T-helper 17 cell (primary cell): ENCODE measurements at places on chromosomes 12 and 14. TPM values are rescaled to one million over a fixed set of nuclear protein-coding genes. Genes with fewer than 3 reads are reported as not detected.

The EML1 gene
- total RNA-seq = not detected

The NFATC4 gene
- total RNA-seq = not detected

The FAM181A gene
- total RNA-seq = not detected

The ZDHHC17 gene
- 40.7 TPM for total RNA-seq

The SPTLC2 gene
- 22.0 TPM for total RNA-seq

The PRICKLE1 gene
- total RNA-seq = 0.86 TPM

The KRT2 gene
- not detected for total RNA-seq

The DBX2 gene
- total RNA-seq = not detected

The GPR135 gene
- 2.8 TPM for total RNA-seq

The OLR1 gene
- 0.15 TPM for total RNA-seq

DNA sequence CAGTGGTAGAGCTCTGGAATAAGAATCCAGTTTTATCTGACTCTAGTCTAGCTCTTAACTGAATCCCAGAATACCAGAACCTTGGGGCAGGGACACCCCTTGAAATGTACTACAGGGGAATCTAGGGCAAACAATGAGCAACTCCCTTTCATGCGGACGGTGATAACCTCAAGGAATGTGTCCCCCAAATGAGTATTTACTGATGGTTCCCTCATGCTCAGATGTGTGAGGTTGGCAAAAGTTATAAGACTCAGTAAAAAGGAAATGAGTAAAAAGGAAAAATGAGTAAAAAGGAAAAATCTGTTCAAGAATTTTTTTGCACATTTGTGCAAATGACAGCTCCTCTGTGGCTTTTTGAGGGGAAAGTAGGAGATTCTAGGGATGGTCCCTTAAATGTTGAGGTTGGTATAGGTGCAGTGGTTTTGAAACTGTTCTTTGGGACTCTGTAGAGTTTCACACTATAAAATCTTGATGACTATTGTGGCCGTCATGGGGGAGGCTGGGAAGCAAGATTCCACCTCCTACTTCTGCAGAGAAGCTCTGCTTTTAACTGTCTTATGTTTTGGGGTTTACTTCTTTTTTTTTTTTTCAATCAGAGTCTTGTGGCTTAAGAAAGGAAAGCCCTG is 58.6 kb downstream of the NRXN3 start:
- no peak for DNase-seq

- no peak for DNase-seq
Measured at GRCh38 chr12:119727600-119728443, 59.9 kb downstream of the PRKAB1 start.

DNA sequence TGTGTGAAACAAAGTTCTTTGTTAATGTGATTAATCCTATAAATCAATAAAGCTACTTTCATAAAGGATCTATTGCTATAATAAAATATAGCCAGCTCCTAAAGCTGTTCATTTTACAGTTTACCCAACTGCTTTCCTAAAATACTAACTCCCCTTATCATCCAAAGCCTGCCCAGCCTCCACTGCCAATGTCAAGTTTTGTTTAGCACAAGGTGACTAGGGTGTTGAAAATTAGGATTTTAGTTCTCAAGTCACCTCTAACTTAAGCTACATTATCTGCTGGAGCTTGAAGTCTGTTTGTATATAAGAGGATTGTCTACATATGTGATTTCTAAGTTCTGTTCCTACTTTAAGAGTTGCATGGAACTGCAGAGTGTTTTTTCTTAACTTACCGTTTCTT is 86.3 kb downstream of the CCER1 start:
- no peak for DNase-seq

DNA sequence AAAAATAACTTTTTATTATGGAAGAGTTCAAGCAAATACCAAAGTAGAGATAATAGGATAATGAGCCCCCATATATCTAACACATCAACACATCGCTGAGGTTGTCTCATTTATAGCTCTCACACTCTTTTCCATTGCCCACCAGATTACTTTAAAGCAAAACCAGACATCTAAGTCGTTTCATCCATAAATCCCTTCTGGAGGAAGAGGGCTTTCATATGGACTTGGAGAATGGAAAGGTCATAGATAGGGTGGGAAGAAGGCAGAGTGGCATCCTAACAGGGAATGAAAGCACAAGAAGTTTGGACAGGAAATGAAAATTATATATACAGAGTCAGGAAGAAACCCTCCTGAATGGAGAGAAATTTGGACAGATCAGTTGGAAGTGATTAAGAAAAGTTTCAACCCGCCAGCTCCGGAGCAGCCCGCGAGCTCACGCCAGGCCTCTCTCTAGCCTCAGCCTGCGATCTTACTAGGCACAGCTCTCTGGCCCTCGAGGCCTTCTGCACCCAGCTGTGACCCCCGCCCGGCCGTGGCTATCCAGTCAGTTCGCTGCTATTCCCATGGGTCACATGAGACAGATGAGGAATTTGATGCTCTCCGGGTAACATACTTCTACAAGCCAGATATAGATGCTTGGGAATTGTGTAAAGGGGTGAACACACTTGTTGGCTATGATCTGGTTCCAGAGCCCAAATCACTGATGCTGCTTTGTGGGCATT is 48.4 kb upstream of the NID2 start:
- DNase-seq = no peak

- DNase-seq = no peak
Measured at GRCh38 chr12:104656921-104657320, 200.2 kb downstream of the CHST11 start.

DNA sequence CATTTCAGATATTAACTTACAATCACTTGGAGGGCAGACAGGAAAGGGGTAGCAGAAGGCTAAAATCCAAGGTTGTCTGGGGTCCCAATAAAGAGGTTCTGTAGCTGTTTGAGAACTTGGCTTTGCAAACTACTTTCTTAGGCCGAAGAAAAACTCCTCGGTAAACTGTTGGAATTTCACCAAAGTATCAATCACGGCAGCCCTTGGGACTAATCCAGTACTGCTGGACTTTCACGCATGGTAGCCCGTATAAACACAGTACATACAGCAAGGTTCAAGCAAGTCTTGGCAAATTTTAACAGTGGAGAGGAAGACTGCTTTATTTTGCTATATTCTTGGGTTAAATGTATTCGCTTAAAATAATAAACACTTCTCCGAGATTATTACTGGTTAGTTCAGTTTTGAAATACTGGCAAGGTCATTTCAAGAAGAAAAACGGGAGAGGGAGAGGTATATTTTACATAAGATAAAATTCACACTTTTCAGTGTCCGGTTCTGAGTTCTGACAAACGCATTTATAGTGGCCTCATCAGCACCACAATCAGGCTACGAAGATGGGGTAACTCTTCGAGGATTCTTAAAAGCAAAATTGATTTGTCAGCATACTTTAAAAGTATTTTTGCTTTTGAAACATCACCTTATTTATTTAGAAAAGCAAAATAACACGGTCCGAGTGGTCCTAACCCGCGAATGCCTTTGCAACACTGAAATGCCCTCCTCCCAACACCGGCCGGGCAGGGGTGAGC is 1.3 kb downstream of the SETD3 start:
- DNase-seq = no peak

DNA sequence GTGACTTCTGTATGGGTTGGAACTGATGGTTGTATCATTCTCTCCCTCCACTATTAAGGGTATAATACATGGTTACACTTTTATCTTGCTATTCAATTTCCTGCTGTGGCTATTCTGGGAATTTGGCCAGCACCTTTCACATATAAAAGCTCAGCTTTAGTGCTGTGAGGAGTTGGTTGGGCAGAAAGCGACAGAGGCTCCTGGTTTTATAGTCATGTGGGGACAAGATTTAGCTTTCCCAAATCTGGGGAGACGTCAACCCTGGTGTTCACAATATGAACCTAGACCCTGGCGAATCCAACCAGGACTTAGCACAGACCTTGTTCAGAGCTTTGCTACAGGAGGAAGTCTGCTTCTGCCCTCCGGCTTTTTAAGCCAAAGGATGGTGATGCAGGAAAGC is 36.5 kb downstream of the FOS start:
- no peak for DNase-seq

GRCh38 chr12:87518481-87518880 is 510.7 kb downstream of the C12orf50 start:
- DNase-seq = no peak

- no peak for DNase-seq
Measured at GRCh38 chr12:15677228-15677627, 112.0 kb downstream of the EPS8 start.

GRCh38 chr12:30610718-30611117 is 85.0 kb downstream of the IPO8 start:
- no peak for DNase-seq

- no peak for DNase-seq
Measured at GRCh38 chr14:104398656-104399055, 180.9 kb upstream of the C14orf180 start.

- no peak for DNase-seq
Measured at GRCh38 chr14:65413739-65414045, 1.2 kb downstream of the FUT8 start.

- no peak for DNase-seq
Measured at GRCh38 chr14:35319509-35319908, 27.3 kb downstream of the PSMA6 start.

DNA sequence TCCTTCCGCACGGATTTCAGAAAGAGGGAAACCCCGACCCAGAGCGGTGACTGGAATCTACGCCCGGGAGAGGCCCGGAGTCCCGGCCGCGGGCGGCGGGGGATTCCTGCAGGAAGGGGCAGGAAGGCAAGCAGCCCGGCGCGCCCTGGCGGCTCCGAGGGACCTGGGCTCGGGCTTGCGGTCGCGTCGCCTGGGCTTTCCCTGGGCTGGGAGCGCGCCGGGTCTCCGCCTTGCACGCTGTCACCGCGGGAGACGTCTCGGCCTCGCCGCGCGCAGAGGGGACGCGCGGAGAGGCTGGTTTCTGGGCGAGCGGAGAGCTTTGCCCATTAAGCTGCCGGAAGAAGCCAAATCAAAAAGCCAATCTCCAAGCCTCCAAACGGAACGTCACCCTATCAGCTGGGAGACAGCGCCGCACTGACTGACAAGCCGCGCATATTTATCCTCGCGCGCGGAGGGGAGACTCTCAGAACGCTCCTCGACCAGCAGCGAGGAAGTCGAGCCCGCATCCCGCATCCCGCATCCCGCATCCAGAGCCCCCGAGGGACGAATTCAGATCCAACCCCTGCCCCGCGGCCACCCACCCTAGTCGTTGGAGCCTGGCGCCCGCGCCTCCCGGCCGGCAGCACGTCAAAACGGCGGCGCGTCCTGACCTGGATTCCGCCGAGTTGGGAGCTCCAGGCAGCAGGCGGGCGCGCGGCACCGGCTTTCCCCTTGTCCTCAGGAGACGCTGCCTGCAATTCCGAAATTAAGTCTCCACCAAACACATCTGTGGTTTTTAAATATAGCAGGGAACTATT is at the start of gene SLC8A3:
Gene SLC8A3, minus strand, starts transcription at position 293 of the 797 bp plus-strand sequence. CDS start 20,529 bp downstream, outside the sequence.
- no peak for DNase-seq

DNA sequence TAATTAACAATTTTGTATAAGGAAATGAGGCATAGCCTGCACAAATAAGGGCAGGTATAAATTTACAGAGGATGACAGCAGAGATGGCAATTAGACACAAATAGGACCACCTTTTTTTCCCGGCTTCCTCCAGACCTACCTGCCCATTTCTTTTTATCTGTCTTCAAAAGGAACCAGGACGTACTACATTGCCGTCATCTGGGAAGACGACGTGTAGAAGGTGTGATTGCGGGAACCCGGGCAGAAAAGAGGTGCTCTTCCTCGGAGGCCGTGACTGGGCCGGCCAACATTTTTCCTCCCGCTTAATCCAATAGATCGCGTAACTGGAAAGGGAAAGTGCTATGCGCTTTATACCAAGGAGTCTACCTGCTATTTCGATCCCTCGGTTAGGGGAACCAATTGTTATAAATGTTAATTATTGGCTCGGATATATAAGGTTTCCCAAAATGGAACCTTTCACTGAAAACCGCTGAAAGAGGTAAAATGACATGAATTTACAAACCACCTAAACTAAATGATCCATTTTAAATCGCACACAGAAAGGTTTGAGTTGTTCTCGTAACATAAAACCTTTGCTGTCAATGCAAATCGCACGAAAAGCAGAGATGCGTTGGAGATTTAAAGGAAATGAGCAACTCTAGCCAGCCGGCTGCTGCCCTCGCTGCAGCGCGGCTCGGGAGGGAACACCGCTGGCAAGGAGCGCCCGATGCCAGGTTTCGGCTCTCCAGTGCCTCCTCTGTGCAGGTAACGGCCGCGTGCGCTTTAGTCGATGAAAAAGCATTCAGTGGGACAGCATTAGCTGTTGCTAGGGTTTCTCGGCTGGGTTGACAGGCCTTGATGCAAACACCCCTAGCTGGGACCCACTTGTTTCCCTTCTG is 2.8 kb upstream of the SIX1 start:
- no peak for DNase-seq

GRCh38 chr12:44720265-44720664 is 155.8 kb downstream of the NELL2 start:
- no peak for DNase-seq

GRCh38 chr14:55454264-55455002 is 14.0 kb upstream of the TBPL2 start:
- DNase-seq = no peak

GRCh38 chr12:120684523-120684932 is 2.4 kb upstream of the MLEC start:
- DNase-seq = no peak

- DNase-seq = no peak
Measured at GRCh38 chr12:68106160-68106559, 53.4 kb downstream of the IFNG start.

DNA sequence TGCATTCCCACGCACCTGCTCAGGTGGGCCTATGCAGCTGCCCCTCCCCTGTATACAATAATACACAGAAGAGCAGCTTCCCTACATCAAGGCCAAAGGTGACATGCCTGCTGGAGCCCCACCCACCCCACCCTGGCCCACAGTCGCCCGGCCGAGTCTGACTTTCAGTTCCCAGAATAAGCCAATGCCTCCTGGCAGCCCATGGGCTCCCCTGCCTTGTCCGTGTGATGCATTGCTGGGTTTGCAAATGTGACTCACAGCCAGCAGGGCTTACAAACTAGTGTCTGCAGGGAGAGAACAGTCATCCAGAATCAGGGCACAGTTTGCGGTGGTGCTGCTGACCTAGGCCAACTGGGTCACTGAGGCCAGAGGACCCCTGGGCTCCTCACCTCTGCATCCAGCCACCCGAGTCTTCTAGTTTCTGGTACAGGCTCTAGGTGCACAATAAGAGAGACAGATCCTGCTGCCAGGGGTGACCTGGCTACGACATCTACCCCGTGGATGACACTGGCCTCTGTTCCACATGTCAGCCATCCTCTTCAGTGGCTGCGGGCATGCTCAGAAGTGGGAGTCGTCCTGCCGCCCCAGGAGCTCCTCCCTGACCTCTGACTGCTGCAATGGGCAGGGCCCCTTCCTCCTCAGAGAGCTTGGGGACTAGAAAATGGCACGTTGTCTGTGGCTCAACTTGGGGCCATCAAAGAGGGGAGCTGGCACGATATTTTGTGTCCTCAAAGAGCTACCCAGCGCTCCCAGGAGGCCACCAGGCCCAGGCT is 84.5 kb downstream of the CHGA start:
- DNase-seq = no peak

- DNase-seq = no peak
Measured at GRCh38 chr12:55830601-55831446, 1.4 kb upstream of the DNAJC14 start.

DNA sequence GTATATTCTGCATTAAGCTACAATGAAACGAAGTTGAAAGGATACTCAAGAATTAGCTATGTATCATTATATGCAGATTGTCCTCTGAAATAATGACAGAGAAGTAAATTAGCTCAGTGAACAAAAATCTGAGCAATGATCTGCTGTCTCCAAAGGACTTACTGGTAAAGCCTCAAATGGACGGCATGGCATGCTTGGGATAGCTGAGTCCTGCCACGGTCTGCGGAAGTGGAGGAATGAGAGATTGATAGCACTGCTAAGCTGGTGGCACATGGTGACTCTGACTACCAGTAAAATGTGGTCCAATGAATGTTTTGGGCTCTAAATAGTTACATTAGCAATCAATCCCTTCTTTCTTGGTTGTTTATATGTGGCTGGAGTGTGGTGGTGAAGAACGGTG is 3.7 kb upstream of the DENND5B start:
- no peak for DNase-seq
